ENCODE measurements at places on chromosomes 2 and 18. TPM values are rescaled to one million over a fixed set of nuclear protein-coding genes. Genes with fewer than 3 reads are reported as not detected.

DNA sequence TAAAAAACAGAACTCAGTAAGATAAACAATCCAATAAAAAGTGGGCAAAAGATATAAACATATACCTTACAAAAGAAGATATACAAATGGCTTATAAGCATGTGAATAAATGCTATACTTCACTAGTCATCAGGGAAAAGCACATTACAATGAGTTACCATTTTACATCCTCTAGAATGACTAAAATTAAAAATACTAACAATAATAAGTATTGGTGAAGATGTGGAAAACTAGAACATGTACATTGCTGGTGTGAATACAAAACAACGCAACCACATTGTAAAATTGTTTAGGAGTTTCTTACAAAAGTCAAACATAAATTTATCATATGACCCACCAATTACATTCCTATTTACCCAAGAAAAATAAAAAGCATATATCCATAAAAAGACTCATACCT lies 80.1 kb downstream of the SPIRE1 start:
- H3K36me3 ChIP-seq: no peaks in the 10 kb centered on the region
- no peak overlapping the region for H3K4me3 ChIP-seq
- H3K4me1 ChIP-seq: no peaks in the 10 kb centered on the region
- H3K27me3 ChIP-seq: peaks cover 1% of the 10 kb centered on the region
- H3K27ac ChIP-seq: no peak overlapping the region

DNA sequence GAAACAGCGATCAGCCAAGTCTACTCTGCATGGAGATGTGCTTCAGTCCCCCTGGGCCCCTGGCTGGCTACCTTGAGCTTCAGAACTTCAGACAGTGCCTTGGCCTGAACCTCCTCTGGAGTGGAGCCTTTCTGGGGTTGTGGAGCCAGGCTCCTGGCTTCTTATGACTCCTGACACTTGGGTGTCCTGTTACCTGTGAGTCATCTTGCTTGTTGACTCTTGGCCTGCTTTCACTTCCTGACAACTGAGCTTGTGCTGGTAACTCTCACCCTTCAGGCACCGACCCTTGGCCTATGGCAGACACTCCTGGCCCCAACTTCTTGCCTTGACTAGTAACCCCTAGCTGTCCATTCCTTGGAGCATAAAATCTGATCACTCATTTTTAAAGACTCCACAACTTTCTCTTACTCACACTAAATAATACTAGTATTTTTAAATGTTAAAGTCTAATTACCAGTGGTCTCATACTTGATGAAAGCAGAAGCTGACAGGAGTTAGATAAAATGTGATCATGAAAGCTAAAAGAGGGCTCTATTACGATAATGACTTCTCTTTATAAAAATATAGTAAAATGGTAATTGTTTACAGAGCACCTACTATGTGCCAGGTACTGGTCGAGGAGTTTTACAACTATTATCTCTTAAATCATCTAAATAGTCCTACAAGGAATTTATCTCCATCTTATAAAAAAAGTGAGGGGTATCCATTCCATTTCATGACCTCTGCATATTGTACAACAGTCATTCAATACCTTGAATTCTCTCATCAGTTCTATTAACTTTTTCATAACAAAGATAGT lies 46.3 kb upstream of the VIT start:
- no peak overlapping the region for H3K27ac ChIP-seq
- peaks cover 4% of the 10 kb centered on the region for H3K36me3 ChIP-seq
- no peak for DNase-seq

- peaks cover 1% of the 10 kb centered on the region for H3K4me1 ChIP-seq
- no peak overlapping the region for H3K27ac ChIP-seq
- no peaks in the 10 kb centered on the region for H3K27me3 ChIP-seq
- no peaks in the 10 kb centered on the region for H3K36me3 ChIP-seq
Measured at GRCh38 chr18:11834772-11835171, 16.4 kb upstream of the CHMP1B start.

Gene FZD7
- total RNA-seq: 19.0 TPM

Gene M1AP
- 0.81 TPM for total RNA-seq

- H3K4me3 ChIP-seq: peak overlapping the region; percentile 94
- H3K4me1 ChIP-seq: peaks cover 8% of the 10 kb centered on the region
- H3K27me3 ChIP-seq: peaks cover 7% of the 10 kb centered on the region
- peaks cover 26% of the 10 kb centered on the region for H3K36me3 ChIP-seq
- no peak for DNase-seq
Measured at GRCh38 chr2:95206096-95206495, 1.2 kb upstream of the ZNF892 start.

- H3K4me1 ChIP-seq: no peaks in the 10 kb centered on the region
- H3K36me3 ChIP-seq: no peaks in the 10 kb centered on the region
- no peaks in the 10 kb centered on the region for H3K27me3 ChIP-seq
- H3K4me3 ChIP-seq: no peak overlapping the region
Measured at GRCh38 chr2:195612611-195613495, 44.2 kb upstream of the SLC39A10 start.

Gene TMEM169
- 166 TPM for total RNA-seq

DNA sequence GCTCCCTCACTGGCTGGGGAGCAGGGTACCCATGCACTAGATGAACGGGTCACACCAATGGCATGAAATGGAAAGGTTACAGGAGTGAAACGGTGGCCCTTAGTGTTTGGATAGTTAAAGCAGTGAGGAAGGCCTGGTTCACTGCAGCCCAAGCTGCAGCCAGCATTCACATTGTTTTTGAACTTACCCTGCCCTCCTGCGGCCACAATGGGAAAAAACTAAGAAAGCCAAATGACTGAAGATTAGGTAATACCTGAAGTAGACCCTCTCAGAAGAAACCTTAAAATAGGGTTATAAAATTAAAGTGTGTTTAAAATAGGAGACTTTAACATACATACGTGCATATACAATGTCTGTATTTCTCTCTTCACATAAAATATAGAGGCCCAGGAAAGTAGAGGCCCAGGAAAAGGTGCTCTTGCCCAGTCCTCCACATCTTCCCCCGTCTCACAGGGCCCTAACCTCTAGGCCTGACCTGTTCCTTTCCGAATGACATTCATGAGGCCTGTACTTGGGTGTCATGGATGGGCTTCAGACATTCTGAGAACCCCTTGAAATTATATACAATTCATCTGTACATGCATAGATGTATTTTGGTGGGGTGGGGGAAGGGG lies 33.3 kb downstream of the DOK1 start:
- no peak overlapping the region for H3K27ac ChIP-seq
- H3K4me1 ChIP-seq: peaks cover 12% of the 10 kb centered on the region
- peak; percentile 68 for DNase-seq
- H3K4me3 ChIP-seq: no peak overlapping the region
- H3K27me3 ChIP-seq: peaks cover 3% of the 10 kb centered on the region

DNA sequence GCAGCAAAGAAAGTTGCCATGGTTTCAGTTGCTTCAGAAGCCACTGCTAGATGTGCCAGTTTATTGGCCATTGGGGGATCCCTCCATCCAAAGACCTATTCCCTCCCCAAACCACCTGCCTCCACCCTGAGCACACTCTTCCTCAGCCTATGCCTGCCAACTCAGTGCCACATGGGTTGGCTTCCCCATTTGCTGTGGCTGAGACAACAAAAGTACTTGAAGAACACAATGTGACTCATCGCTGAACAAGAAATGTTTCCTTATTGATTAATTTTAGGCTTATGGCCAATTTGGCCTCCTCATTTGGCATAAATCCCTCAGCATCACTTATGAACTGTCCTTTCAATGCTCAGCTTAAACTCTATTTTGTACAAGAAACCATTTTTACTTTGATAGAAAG lies 215.9 kb downstream of the TMEM247 start:
- peaks cover 6% of the 10 kb centered on the region for H3K27me3 ChIP-seq

GRCh38 chr2:41859615-41860514 lies 188.0 kb upstream of the PKDCC start:
- H3K27me3 ChIP-seq: no peaks in the 10 kb centered on the region
- H3K27ac ChIP-seq: no peak overlapping the region
- no peaks in the 10 kb centered on the region for H3K4me1 ChIP-seq

Gene ALPI
- total RNA-seq: not detected

- no peaks in the 10 kb centered on the region for H3K36me3 ChIP-seq
- peaks cover 6% of the 10 kb centered on the region for H3K4me1 ChIP-seq
- no peak overlapping the region for H3K4me3 ChIP-seq
- H3K27ac ChIP-seq: no peak overlapping the region
- no peak for DNase-seq
Measured at GRCh38 chr18:8562070-8562469, 47.2 kb upstream of the RAB12 start.

GRCh38 chr18:13934058-13934457 lies 18.7 kb upstream of the MC2R start:
- no peak overlapping the region for H3K27ac ChIP-seq
- H3K4me3 ChIP-seq: no peak overlapping the region
- no peaks in the 10 kb centered on the region for H3K4me1 ChIP-seq
- DNase-seq: no peak
- peaks cover 2% of the 10 kb centered on the region for H3K27me3 ChIP-seq
